ENCODE measurements at places on chromosomes 11 and 22.

DNA sequence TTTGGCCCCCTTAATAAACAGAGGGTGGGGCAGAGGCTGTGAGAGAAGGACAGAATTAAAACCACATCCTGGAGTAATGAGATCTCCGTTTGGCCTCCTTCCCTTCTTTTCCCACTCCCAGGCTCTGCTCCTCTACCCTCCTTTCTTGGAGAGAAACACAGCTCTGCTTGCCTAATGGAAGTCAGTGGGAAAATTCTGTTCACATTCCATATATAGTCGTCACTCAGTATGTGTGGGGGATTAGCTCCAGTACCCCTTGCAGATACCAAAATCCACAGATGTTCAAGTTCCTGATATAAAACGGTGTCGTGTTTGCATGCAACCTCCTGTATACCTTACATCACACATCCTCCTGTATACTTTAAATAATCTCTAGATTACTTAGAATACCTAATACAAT is 37.6 kb upstream of the THY1 start:
- no peak for DNase-seq

- no peak for DNase-seq
Measured at GRCh38 chr11:31619980-31620379, 110.4 kb downstream of the ELP4 start.

- no peak for DNase-seq
Measured at GRCh38 chr11:72067266-72067665, 13.1 kb downstream of the NUMA1 start.

DNA sequence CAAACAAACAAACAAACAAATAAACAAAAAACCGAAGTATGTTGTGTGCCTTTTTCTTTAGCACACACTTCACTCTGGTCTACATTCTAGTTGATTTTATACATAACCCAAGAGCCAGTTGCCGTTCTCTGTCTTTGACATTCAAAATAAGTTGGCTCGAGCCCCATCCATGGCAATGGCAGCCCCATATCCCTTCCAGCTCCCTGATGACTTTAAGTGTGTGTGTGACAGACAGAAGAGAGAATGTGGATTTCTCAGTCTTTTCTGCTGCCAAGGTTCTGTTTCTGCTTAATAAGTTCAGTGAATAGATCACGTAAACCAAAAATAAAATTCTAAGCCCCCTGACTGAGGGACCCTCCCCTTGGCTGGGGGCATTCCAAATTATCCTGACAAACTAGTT is 100.6 kb upstream of the TENM4 start:
- DNase-seq = no peak

DNA sequence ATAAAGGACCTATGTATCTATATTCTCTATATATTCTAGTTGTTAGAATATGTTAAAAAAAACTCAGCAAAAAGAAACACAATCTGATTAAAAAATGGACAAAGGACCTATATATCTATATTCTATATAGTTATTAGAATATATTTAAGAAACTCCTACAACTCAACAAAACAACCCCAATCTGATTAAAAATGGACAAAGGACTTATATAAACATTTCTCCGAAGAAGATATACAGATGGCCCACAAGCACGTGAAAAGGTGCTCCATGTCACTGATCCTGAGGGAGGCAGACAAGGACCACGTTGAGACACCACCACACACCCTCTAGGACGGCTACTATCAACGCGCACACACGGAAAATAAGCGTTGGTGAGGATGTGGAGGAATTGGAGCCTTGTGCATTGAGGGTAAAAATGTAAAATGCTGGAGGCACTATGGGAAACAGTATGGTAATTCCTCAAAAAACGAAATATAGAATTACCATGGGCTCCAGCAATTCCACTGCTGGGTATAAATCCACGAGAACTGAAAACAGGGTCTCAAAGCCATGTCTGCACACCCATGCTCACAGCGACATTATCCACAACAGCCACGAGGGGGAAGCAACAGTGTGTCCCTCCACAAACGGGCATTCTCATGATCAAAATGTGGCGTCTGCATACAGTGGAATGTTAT is 22.7 kb downstream of the YPEL1 start:
- peak; percentile 29 for DNase-seq

DNA sequence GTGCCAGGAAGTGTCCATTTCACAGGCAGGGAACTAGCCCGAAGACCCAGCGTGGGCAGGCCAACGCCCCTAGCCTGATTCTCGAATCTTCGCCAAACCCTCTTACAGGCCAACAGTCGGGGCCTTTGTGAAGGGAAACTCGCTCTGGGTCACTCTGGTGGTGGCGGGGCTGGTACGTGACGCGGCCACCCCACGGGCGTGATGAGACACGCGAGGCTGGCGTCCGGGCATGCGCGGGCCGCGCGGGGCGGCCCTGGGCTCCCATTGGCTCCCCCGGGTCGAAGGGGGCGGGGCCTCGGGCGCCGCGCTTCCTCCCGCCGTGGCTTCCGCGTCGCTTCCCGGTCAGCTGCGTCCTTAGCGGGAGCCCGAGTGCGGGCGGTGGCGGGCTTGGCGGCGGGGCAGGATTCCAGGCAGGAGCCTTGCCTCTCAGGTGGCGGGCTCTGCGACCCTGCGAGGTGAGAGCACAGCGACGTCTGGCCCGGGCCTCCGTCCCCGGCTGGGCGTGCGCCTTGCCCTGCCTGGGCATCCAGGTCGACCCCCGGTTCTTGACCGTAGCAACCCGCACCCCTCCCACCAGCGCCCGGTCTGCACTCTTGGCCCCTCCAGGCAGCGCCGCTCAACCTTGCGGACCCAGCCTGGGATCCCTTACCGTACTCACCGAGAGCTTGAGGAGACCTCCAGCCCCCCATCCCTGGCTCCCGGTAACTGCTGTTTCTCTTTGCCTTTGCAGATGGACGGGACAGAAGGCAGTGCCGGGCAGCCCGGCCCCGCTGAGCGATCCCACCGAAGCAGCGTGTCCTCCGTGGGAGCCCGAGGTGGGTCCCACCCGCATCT is at the start of gene FRMD8:
Gene FRMD8 (plus strand): TSS at position 331 of the 834 bp plus-strand sequence. CDS start 400 bp downstream, at position 731.
- DNase-seq = peak; percentile 74

- DNase-seq = no peak
Measured at GRCh38 chr22:18096823-18097222, 13.8 kb upstream of the TUBA8 start.

GRCh38 chr11:22472306-22472705 is 134.1 kb downstream of the SLC17A6 start:
- no peak for DNase-seq

DNA sequence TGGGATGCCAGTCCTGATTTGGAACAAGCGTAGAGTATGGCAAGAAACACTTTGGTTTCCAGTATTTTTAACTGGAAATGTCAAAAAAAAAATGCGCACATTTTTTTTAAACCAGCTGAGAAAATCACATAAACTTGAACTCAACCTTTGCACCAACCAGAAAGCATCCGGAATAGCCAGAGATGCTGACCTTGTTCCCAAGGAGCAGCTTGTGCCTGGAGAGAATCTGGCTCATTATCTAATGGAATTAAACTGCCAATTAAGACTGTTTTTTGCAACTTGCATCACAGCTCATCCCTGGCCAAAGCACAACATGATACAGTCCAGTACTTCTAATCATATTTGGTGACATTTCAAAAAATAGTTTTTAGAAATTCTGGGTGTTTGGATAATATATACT is 8.4 kb upstream of the ETS1 start:
- DNase-seq = no peak

GRCh38 chr11:13880634-13881033 is 81.9 kb upstream of the SPON1 start:
- no peak for DNase-seq

Measured in activated T-helper 1 cell treated with anti-CD3 and anti-CD28 coated beads, Interleukin-2, amount 50 U/mL, for 16 hours (primary cell).